ENCODE measurements at places on chromosomes 16 and 17.

- no peak for DNase-seq
Observed at GRCh38 chr17:66331038-66331816, 28.8 kb downstream of the PRKCA start.

DNA sequence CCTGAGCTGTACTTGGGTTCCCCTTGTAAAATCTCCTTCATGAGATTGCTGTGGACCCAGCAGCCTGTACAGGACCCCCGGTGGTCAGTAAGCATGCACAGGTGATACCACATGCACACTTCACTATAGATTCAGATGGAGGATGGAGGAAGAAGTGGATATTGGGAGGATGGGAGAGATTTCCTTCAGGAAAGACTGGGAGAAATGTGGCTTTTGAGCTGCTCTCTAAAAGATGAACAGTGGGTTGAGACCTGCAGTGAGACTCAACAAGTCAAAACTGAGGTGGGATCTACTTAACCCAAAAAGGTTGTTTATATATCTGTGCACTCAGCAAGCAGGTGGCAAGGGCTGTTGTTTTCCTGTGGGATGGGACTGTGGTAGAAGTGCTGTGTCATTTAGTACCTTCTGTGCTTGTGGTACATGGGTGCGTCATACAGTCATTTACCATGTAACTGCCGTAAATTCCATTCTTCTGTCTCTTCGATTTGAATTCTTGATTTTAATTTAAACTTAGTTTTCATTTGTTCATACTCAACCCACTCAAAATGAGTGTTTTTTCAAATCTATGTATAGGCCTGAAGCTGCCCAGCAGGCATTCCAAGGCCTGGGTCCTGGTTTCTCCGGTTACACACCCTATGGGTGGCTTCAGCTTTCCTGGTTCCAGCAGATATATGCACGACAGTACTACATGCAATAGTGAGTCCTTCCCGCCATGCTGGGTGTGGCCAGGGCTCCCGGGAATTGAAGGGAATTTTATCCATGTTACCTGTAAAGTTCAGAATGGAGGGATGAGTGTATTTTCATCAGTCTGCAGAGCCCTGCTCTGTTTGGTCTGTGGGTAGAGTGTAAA lies 6.9 kb downstream of the HERPUD1 start:
- DNase-seq, result no peak

DNA sequence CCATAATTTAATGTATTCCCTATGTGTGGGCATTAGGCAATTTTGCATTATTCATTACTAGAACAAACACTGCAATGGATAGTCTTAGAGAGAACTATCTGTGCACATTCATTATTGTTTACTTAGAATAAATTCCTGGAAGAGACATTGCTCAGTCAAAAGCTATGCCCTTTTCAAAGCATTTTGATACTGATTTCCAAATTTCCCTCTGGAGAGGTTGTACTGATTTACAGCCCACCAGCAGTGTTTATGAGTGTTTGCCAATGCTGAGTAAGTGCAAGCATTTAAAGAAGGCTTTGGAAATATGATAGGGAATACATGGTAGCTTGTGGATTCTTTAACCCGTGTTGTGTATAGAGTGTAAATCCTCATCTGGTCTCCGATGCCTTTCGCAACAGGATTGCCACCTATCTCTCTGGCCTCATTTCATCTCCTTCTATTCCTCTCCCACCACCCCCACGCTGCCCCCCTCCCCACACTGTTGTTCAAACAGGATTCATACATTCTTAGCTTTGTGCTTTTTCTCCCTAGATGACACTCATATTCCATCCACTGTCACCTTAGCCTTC lies 33.4 kb upstream of the MMD start:
- no peak for DNase-seq

DNA sequence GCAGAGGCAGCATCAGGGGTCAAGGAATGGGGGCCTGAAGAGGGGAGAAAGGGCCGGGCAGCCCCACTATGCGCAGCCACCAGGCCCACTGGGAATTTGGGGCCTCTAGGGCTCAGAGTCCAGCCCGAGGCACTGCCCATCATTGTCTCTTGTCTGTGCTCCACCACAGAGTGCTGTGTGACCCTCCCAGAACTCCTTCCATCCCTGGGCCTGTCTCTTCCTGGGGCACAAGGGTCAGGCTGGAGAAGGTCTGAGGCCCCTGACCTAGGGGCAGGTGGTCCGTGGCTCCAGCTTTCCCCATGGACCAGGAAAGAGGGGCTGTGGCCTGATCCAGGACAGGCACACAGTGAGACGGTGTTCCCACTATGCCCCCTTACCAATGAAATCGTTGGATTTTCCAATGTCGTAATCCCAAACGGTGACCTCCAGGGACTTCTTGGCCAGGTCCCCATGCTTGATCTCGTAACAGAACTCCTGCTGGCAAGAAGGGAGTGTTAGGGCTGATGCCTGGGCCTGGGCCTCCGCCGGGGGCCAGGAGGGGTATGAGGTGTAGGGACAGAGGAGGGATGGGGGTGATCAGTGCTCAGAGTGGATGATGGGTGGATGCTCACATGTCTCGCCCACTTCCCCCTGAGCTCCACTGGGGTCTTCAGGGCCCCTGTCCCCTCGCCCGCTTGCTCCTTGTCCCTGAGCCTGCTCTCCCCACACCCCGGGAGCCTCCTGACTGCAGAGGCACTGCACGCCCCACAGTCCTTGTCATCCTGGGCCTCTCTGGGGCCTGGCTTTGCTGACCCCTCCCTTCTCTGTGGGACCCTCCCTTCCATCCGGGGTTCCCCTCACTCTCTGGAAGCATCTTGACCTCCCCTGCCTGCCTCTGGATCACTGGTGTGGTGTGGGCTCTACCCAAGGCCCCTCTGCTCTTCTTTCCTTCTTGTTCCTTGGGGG lies 10.7 kb downstream of the SCGB1C2 start:
- no peak for DNase-seq

DNA sequence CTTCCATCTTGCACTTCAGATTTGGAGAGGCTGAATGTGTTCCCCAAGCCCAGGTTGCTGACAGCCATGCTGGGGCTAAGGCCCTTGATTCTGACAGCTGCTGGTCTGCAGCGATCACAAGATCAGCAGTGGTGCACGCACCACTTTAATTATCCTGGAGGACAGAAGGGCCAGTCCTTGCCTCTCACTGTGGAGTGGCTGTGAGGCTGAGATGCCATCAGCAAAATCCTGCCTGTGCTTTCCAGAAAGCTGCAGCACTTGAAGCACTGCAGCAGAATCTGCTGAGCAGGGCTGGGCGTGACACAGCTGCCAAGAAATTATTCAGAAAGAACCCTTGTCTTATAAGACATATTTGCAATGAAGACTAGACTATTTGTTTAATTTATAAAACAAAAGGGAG lies 37.1 kb downstream of the NUP93 start:
- no peak for DNase-seq

- DNase-seq, result no peak
Observed at GRCh38 chr17:12330456-12330855, 309.8 kb downstream of the MAP2K4 start.

- no peak for DNase-seq
Observed at GRCh38 chr16:75732871-75733270, 6.6 kb upstream of the CPHXL start.

GRCh38 chr16:19766988-19767387 lies 48.9 kb downstream of the IQCK start:
- no peak for DNase-seq

GRCh38 chr17:59416184-59416583 lies 84.7 kb downstream of the YPEL2 start:
- DNase-seq, result no peak

- DNase-seq, result peak; percentile 55
Observed at GRCh38 chr16:24670623-24671454, 58.6 kb upstream of the TNRC6A start.

DNA sequence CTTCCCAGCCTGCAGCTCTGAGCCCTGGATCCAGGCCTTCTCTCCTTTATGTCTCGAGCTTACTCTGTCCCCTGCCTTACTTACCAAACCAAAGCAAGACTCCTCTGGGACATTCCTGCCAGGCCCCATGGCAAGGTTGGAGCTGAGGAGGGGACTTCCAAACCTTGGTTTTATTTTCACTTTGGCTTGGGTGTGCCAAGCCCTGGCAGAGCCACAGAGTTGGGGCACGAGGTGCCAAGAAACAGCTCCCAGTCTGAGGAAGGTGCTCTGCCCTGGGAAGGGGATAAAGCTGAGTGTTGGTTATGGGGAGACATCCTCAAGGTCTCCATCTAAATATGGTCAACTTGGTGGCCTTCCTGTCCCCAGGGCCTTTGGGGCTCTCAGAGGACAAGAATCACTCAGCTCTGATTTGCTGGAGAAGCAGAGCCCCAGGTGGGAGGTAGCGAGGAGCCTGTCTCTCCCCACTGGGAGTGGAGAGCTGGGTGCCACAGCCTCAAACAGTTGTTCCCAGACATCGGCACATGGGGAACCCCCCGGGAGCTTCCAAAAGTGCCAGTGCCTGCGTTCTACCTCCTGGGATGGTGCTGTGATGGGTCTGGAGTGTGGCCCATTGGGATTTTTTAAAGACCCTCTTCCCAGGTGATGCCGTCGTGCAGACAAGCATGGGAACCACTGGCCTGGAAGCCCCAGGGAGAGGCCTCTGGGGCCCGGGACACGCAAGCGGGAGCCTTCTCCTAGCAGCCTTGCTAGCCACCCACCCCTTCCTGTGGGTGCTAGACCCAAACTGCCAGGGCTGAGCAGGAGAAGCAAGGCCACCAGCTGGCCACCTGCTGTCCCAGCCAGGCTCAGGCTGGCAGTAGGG lies 10.3 kb downstream of the NLRC5 start:
- DNase-seq, result no peak

GRCh38 chr17:14143688-14144087 lies 74.4 kb downstream of the COX10 start:
- DNase-seq, result no peak

DNA sequence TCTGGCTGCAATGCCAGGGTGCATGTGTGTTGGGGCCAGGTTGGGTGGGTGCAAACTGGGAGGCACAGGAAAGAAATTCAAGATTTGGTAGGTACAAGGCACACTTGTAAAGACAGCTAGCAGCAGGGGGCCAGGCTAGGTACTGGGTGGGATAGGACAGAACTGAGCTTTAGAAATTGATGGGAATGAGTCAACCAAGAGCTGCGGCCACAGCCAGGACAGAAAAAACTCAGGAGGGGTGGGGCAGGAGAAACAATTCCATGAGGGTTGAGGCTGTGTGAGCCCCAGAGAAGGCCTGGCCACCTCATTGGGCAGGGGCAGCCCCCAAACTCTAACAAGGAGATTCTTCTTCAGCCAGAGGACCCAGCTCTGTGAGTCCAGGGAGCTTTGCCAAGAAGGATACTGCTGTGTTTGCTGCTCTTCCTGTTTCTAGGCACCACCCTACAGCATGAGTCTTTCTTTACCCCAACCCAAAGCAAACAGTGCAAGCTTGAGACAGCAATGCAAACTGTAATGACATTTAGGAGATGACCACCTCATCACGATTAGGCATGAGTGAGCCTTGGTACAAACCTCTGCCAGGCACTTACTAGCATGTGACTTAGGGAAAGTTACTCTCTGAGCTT lies 21.3 kb upstream of the CCDC182 start:
- no peak for DNase-seq

DNA sequence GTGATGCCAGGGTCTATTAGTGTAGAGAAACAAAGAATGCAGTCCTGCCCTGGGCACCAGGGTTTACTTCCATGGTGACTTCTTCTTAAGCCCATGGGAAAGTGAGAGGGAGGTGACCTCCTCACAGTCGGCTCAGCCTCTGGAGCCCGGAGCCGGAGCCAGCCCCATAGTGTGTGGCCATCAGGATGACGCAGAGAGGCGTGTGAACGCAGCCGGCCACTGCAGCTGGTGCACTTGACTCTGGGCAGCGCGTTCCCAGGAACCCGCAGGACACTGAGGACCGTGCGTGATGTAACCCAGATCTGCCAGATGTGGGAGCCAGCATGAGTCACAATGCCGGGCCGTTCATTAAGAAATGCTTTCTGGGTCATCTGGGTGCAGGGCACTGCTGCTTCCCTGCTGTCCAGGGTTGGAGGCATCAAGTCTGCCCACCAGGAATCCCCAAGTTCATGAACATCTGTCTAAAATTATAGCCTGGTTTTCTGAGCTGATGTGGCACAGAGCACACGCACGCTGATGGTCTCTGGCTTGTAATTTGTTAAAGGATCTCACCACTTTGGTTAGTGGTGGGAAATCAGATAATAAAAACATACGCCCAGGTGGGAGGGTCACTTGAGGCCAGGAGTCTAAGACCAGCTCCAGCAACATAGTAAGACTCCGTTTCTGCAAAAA lies 114.1 kb downstream of the PITPNC1 start:
- no peak for DNase-seq

DNA sequence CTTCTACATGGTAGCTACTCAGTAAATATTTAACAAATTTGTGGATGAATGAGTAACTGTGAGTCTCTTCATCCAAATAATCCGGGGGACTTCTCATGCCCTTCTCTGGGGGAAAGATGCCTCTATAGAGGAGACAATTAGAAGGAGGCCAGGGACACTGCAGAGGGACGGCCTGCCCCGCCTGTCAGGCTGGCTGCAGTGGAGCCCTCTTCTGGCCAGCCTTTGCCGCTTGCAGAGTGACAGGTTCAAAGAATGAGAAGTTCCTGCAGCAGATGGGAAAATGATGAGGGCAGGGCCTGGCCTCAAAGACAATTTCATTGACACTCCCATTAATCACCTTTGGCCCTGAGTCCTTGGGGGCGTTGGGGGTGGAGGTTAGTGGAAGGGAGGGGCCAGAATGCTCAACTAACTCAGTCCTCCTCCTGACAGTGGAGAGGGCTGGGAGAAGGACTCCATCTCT lies 339.0 kb downstream of the MAF start:
- peak; percentile 29 for DNase-seq

GRCh38 chr17:38746004-38746848 lies 1.9 kb downstream of the PCGF2 start:
- no peak for DNase-seq

DNA sequence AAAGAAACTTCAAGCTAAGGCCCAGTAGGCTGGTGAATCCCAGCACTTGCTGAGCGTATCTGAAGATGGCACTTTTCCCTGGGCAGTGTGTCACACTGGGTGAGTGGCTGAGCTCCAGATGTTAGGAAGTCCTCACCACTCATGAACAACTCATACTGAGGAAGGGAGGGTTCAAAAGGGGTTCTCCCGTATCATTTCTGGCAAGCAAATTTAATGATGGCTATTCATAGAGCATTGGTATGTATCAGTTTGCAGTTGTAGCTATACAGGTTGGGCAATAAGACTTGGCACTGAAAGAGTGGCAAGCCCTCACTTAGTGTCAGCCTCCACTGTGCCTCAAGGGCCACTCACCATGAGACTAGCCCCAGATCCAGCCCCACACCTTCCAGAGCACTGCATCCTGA lies 10.7 kb downstream of the GFOD2 start:
- no peak for DNase-seq

DNA sequence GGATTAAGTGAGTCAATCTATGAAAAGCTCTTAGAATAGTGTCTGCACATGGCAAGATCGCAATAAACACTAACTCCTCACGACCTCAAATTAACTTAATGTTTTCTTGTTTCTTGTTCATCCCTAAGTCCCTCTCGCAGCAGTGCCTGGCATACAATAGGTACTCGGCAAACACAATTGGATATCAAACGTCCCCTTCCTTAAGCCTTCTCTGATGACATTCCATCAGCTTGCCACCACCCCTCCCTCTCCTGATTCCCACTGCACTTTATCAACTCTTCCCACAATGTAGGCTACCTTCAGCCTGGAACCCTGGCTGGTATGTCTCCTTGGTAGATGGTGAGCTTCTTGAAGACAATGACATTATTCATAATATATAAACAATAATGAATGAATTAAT lies 33.3 kb downstream of the CCDC42 start:
- no peak for DNase-seq

Data from neuronal stem cell (in vitro differentiated cells).